Endothelial cell (in vitro differentiated cells): ENCODE measurements at places on chromosomes 1 and 21.

DNA sequence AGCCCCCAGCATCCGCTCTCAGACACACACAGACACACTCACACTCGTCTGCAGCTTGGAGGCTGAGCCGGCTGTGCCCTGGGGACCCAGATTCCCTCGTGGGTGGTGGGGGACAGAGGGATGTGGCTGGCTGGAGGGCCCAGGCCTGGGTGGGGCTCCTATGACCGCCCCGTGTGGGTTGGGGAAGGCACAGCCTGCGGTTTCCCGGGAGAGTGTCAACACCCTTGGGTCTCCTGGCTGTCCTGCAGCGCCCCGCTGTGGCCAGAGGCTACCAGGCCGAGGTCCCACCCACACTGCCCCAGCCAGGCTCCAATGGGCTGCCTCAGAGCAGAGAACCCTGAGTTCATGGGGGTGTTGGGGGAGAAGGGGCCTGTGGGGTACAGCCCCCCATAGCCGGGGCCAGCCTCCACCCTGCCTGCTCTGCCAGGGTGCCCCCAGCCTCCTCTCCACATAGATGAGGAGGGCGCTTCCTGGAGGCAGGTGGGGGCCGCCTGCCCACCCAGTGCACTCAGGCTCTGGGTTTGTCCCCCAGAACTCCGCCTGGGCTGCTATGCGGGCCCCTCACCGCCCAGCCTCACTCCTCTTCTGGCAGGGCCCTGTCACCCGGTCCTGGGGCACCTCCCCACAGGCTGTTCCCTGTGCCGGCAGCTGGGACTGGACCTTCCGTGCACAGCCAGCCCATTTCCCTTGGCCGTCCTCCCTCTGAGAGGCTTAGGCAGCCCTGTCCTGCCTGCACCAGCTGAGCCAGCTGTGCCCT lies at the start of gene TTC34:
Gene TTC34, minus strand, starts transcription at position 159 of the 757 bp plus-strand sequence. CDS start 866 bp downstream, outside the sequence.
- DNase-seq: peak; percentile 60

GRCh38 chr1:117370071-117370470 lies 2.8 kb downstream of the MAN1A2 start:
- no peak for DNase-seq

DNA sequence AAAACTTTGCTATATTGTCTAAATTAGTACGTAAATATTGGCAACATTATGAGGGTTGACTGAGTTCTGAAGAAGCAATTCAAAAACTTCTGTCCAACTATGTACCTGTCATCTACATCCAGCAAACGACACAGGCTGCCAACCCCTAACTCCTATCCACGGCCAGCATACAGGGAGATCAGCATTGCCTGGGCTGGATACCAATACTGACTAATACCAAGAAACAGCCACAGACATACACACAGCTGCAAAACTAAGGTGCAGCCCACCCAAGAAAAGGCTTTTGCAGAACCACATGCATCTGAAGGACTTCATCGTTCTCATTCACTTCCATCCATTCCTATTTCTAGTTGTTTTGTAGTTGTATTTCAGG lies 2.0 kb downstream of the KIAA0319L start:
- no peak for DNase-seq

- DNase-seq: no peak
Observed at GRCh38 chr21:26332867-26333266, 162.3 kb upstream of the APP start.

DNA sequence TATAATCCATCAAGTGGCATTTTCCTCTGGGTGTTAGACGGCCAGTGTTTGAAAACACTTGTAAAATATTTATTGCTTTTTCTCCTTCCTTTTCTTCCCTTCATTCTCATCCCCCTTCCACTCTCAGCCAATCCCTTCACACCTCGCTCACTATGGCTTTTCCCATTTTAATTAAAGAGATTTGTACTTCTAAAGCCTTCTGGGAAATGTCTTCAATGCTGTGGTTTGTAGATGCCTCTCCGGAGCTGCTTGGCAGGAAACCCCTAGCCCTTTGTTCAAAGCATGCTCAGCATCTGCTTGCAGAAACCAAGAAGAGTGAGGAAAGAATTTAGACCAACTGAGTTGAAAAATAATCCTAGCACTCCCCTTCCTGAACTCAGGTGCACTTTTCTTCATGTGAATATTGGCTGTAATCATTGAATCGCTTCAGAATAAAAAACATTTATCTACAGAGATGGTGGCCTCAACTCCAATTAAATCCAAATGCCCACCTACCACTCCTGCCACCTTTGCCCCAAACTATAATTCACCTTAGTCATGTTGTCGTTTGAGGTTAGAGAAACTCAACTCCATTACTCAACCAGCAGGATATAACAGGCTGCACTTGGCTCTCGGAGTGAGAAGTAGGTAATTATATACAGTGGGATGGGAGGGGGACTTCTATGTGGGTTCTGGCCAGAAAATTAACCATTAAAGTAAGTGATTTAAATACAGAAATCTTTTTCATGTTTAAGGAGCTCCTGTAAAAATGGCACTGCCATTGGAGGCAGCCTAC lies 659.4 kb upstream of the CAMK1G start:
- no peak for DNase-seq

DNA sequence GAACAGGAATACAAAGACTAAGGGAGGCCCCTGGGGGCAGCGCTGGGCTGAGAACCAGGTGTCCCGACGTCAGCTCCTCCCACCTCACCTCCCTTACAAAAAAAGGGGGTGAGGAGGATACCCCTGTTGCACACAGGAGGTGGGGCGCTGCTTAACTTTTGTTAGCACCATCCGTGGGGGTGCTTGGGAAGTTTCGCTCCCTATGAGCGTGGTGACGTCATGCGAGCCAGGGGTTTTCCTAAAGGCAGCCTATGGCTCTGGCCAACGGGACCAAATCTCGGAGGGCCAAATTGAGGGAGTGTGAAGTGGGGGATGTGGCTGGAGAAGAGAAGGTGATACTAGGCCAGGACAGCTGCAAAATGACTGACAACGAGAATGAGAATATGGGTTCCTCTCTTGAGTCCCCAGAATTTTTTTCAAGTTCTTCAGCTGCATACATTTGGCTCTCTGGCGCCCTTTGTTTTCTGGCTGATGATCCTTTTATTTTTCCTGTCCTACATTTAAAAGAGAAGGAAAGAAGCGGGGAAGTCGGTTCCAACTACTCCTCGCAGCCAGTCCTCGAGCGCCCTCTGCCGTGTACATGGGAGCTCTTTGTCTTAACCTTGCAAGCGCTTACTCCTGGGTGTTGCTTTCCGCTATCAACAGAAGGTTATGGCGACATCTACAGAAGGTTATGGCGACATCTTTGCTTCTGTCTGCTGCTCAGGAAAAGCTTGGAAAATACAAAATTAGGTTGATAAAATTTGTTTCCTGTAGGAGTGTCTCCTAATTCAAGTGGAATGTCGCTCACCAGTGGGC lies 48.0 kb upstream of the ZC3H11B start:
- DNase-seq: peak; percentile 92

DNA sequence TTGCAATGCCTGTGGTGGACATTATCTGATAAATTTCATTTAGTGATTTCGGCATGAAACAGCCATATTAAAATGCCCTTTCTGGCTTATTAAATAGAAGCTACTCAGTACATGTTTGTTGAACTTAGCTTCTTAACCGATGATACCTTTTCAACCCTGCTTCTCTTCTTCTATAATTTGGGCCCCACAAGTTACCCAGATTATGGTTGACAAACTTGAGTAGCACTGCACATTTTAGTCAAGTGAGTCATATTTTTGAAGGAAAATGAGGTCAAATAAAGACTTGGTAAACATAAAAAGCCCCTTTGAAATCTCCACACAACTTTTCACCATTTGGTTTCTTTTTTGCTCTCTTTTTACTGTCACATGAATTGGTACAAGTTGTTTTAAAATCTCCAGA lies 33.8 kb downstream of the GIPC2 start:
- DNase-seq: no peak

GRCh38 chr1:201925301-201925567 lies 21.1 kb downstream of the LMOD1 start:
- no peak for DNase-seq
